M059J (cell line): ENCODE measurements at places on chromosomes 6 and 20. TPM values are rescaled to one million over a fixed set of nuclear protein-coding genes. Genes with fewer than 3 reads are reported as not detected.

AMD1 gene
- total RNA-seq, result 95.8 and 139 TPM in 2 replicates

TINAG gene
- total RNA-seq, result not detected in 2 replicates

SLC22A1 gene
- 0.05 TPM in 1 of 2 replicates, not detected in the other for total RNA-seq

IFNGR1 gene
- total RNA-seq, result 74.9 and 87.3 TPM in 2 replicates

C4B gene
- total RNA-seq, result 3.0 and 3.1 TPM in 2 replicates

PPP1R3G gene
- total RNA-seq, result 1.3 and 3.0 TPM in 2 replicates

SMLR1 gene
- not detected in 2 replicates for total RNA-seq

CFAP61 gene
- 1.3 TPM in 1 of 2 replicates, not detected in the other for total RNA-seq

TRIM15 gene
- total RNA-seq, result not detected in 2 replicates

BHLHE23 gene
- not detected in 2 replicates for total RNA-seq

KCTD20 gene
- 53.9 and 82.9 TPM in 2 replicates for total RNA-seq

HLA-DMB gene
- 5.1 and 8.3 TPM in 2 replicates for total RNA-seq

STX11 gene
- 0.67 and 0.71 TPM in 2 replicates for total RNA-seq

SH3BGRL2 gene
- total RNA-seq, result 6.4 and 9.8 TPM in 2 replicates
